ENCODE measurements at places on chromosomes 4 and X.

DNA sequence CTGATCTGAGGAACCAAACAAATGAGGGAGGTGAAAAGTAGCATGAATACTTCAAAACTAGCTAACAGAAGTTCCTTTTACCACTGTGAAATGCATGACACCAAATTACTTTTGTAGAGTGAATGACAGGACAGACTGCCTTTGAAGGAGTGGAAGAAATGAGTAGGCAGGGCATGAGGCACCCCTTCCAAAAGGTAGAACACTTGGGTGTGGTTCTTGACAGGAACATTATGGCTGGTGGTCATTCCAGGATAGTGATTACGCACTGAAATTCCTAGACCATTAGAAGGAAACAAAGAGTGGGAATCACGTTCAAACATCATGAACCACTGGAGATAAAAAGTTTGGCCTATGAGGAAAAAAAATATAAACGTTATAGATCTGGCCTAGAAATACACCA is 4.9 kb downstream of the HUWE1 start:
- no peak for DNase-seq

DNA sequence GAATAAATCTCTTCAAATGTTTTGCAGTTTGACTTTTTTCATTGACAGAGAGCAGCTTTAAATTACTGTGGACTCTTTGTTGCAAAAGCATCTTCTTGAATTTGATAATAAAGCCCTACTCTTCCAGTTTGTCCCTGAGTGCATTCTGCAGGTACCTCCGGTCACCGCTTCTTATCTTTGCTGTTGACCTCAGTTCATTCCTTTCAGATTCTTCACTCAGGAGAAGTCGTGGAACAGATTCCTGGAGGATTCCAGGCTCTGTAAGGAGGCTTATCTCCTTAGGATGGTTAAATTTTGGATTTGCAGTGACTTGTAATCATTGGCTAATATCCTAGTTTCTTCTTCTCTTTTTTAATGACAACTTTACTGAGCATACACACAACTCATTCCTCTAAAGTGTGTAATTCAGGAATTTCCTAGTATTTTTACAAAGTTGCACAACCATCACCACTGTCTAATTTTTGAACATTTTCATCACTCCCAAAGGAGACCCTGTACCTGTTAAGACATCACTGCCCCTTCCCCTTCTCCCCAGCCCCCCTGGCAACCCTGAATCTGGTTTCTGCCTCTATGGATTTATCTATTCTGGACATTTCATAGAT is 22.0 kb downstream of the TBL1X start:
- DNase-seq: no peak

- DNase-seq: no peak
Measured at GRCh38 chrX:155215443-155216178, 649 bp upstream of the VBP1 start.

DNA sequence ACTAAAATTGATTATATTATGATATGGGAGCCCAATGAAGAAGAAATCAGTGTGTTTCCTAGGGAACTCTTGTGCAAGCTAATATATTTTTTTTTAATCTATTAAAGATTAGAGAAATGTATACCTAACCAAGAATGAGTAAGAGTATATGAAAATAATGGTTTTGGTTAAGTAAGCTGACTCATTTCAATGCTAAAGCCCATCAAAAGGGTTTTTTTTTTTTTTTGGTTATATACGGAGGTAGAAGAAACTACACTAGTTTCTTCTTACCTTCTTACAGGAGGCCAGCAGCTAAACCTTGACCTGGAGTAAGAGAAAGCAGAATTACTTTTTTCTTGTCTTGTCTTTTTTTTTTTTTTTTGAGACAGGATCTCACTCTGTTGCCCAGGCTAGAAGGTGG is 27.5 kb downstream of the RUFY3 start:
- no peak for DNase-seq

DNA sequence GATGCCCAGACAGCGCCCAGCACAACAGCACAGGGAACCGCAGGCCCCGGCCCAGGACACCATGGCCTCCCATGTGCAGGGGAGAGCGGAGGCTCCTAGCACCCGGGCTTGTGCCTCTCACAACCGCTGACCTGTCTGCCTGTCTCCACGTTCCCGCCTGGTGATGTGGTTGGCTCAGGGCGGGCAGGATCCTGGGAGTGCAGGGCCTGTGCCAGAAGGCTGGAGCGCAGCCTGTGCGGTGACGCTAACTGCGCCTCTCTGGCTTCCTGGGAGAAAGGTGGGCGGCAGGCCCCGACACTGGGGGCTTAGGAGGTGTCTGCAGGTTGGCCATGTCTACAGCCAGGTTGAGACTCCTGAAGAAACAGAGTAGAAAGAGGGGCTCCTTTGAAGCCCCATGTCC is 48.7 kb downstream of the CPZ start:
- DNase-seq: no peak

DNA sequence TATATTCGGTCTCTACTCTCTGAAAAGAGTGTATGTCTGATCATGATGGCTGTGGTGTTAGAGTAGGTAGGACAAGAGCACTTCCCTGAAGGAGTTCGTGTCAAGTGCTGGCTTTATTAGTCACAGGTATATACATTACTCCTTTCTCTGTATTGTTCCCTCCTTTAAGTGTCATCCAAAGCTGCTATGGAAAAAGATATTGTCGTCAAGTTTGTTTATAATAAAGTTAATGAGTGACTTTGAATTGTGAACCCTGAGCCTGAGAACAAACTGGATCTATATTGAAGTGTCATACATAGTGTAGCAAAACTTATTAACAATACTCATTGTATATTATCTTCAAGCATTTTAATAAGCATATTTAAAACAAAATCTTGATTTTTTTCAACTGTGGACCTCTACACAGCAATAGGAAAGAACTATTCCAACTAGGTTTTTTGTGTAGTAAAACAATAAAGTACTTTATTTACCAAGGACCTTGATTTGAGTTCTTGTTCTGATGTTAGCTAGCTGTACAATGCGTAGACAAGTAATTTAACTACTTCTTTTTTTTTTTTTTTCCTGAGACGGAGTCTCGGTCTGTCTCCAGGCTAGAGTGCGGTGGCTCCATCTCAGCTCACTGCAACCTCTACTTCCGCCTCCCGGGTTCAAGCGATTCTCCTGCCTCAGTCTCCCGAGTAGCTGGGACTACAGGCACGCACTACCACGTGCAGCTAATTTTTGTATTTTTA is 177.7 kb downstream of the RAPGEF2 start:
- no peak for DNase-seq

DNA sequence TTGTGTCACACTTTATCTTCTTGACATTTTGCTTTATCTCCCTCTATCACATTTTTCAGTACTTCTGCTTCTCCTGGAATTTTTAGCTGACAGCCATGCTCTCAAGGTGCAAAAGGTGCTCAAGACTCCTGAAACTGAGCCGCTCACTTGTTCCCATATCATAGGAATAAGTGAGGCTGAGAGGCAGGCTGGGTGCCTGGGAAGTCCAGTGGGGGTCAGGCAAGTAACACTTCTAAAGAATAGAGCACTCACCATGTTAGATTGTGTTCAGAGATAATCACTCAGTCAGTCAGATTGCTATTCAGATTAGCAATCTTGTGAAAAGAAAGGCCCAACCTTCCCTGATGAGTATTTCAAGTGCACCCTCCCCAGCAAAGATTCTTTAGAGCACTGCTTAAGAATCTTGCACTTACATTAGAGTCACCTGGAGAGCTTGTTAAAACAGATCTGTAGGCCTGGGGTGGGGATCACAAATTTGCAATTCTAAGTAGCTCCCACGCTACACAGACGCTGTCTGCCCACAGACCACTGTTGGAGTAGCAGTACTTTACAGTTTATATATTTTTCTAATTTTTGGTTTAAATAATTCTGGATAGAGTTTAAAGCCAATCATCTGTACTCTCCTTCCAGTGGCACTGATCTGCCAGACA is 23.1 kb upstream of the LRAT start:
- DNase-seq: no peak
